ENCODE measurements at places on chromosomes 4 and X.
A peak's percentile ranks its signal among the peaks of the same experiment; 100 is the strongest.

GRCh38 chr4:77636902-77637301, 31.3 kb downstream of the CXCL13 start:
- peak; percentile 88 for DNase-seq

DNA sequence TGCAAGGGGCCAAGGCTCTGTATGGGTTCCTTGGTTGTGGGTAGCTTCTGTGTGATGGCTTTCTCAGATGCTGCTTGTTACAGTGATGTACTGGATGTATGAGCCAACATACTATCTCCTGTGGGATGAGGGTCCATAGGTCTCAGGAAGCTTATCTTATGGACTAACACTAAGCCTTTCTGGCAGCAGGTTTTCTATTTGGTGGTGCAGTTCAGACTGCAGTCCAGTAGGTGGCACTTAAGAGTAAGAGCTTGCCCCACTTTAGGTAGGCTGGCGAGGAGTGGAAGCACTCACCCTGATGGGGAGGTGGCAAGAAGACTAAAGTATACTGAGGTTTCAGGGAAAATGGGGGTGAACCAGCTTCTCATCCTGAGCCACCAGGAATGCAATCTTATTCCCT, 306.7 kb upstream of the MAOA start:
- no peak for DNase-seq

DNA sequence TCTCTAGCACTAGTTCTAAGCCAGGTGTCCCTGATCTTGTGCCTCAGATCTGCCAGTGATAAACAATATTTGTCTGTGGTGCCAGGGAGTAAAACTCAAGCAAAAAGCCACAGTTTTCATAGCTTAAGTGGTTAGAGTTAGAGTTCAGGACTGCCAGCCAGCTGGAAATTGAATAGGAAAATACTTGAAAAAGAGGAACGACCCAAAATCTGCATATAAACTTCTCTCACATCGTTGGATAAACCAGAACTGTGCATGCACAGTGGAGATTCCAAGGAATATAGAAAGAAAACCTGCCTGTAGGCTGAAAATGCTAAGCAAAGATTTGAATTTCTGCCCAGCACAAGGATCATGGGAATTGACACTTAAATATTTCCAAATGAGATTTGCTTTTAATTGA, 35.0 kb upstream of the GNPDA2 start:
- DNase-seq: no peak

DNA sequence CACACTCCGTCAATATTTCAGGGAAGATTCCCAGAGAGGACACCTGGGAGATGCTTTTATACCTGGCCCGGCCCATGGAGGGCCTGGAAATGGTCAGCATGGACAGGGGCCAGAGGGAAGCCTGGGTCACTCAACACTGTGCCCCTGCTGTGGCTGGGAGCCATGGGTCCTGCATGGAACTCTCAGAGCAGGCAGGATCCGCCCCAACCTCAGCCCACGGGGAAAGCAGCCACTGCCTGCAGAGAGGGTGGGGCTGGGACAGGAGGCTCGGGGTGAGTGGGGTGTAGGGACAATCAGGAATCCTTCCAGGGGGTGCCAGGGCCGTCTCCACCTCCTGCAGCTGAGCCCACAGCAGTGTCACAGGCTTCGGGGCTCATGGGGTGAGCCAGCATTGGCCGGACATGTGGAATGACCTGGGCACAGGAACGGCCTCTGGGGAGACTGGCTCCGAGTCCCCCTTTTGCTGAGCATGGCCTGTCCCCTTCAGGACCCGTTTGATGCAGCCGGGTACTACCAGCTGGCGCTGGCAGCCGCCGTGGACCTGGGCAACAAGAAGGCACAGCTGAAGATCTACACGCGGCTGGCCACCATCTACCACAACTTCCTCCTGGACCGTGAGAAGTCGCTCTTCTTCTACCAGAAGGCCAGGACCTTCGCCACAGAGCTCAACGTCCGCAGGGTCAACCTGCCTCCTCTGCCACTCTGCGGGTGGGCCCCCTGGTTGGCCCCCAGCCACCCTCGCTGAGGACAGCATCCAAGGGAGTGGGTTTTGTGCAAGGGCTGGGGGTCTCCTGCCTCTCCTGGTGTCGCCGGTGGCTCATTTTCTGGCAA, 29.1 kb upstream of the HTRA3 start:
- DNase-seq: no peak

GRCh38 chr4:184883024-184883423, 57.3 kb upstream of the ACSL1 start:
- no peak for DNase-seq

- no peak for DNase-seq
Observed at GRCh38 chrX:21373637-21374162, 518 bp upstream of the CNKSR2 start.

- DNase-seq: no peak
Observed at GRCh38 chr4:13541720-13542576, 2.4 kb downstream of the NKX3-2 start.

- DNase-seq: no peak
Observed at GRCh38 chr4:28600958-28601357, 1740.3 kb downstream of the STIM2 start.

GRCh38 chr4:140151699-140152012, 2.3 kb downstream of the MAML3 start:
- peak; percentile 65 for DNase-seq

DNA sequence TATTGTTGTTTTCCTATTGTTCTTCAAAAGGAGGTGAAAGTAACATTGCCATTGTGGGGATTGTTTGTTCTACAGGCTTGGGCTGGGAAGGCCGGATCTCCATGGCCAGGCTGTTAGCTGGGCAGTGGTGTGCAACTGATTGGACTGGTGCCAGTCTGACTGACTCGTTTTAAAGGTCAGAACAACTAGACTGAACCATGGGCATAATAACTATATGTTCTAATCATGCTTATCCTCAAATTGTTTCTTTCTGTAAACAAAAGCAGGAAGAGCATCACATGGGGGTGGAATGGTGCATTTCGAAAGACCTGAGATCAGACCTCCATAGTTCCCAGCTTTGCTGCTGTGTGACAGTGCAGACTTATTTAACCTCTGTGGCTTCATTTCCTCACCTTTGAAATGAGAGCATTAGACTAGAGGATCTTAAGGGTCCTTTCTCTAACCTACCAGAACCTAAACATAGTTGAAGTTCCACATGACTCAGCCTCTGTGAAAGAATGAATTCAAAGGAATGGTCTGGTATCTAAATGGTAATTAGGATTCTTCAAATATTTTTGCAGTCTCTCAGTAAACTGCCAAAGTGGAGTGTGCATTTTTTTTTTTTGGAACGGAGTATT, 66.7 kb upstream of the PGRMC2 start:
- peak; percentile 29 for DNase-seq

- DNase-seq: no peak
Observed at GRCh38 chr4:61212788-61213187, 12.7 kb downstream of the ADGRL3 start.

DNA sequence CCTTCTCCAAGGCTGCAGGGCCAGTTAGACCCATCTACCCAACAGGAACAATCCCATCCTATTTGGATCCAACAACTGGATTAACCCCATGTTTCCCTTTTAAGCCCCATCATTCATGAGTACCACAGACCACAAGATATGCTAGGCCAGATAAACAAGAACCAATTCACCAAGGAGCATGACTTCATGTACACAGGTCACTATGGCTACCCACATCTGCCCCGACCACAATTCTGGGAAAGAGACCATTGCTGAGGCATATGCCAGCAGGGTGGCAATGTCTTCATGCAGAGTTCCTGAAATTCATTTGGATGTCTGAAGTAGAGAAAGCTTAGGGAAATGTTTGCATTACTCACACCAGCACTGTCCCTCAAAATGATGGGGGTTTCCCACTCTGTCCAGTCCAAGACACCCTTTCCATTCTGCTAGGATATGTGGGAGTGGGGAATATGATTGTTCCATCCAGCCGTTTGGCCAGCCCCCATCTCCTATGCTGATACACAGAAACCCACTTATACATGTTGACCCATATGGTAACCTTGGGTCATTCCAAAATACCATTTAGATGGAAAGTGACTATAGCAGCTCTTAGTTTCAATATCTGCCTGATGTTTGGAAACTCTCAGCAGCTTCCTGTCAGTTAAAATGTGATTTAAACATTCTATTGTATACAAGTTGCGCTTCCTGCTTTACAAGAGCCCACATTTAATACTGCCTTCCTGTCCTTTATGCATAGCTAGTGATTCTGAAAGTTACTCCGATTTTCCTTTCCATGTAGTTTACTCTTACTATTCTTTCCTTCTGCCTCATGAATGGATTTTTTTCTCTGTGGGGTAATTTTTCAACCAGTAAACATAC, 129.0 kb downstream of the AMMECR1 start:
- DNase-seq: no peak

DNA sequence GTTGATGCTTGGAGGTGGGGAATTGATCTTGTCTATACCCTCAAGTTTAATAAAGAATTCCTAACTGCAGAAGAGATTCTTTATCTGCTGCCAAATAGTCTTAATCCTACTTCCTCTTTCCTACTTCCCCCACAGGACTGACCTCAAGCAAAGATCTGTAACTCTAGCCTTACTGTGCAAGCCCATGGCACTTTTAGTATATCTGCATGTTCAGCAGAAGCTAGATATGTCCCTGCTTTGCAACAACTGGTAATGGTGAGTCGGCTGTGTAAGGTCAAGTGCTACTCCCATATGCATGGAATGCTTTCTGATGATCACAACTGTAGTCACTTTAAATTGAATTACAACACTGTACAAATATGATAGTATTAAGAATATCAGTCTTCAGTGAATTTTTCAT, 26.3 kb upstream of the PDS5A start:
- no peak for DNase-seq

DNA sequence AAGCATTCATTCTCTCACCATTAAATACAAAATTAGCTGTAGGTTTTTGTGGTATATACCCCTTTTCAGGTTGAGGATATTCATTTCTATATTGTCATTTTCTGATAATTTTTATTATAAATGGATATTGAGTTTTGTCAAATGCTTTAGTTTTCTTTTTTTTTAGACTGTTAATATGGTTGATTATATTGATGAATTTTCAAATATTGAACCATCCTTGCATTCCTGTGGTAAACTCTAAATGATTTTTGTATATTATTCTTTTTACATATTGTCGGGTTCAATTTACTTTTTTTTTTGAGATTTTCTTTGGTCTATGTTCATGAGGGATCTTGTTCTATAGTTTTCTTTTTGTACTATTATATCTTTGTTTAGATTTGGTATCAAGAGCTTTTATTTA, 165.1 kb downstream of the GPAT3 start:
- no peak for DNase-seq

- no peak for DNase-seq
Observed at GRCh38 chr4:111221371-111221770, 598.5 kb upstream of the PITX2 start.

- DNase-seq: no peak
Observed at GRCh38 chr4:155964016-155964891, 10.6 kb upstream of the CTSO start.

DNA sequence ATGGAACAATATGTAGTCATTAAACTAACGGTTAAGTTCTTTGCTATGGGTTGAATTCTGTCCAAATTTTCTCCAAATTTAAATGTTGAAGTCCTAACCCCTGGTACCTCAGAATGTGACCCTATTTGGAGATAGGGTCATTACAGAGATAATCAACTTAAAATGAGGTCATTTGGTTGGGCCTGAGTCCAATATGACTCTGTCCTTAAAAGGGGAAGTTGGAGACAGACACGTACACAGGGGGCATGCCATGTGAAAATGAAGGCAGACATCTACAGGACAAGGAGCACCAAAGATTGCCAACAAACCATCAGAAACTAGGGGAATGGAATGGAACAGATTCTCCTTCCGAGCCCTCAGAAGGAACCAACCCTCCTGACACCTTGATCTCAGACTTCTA, 492.0 kb upstream of the FTHL17 start:
- DNase-seq: no peak

GRCh38 chr4:4913628-4914027, 54.2 kb downstream of the MSX1 start:
- DNase-seq: no peak

GRCh38 chr4:7347981-7348380, 86.7 kb downstream of the PSAPL1 start:
- DNase-seq: no peak

DNA sequence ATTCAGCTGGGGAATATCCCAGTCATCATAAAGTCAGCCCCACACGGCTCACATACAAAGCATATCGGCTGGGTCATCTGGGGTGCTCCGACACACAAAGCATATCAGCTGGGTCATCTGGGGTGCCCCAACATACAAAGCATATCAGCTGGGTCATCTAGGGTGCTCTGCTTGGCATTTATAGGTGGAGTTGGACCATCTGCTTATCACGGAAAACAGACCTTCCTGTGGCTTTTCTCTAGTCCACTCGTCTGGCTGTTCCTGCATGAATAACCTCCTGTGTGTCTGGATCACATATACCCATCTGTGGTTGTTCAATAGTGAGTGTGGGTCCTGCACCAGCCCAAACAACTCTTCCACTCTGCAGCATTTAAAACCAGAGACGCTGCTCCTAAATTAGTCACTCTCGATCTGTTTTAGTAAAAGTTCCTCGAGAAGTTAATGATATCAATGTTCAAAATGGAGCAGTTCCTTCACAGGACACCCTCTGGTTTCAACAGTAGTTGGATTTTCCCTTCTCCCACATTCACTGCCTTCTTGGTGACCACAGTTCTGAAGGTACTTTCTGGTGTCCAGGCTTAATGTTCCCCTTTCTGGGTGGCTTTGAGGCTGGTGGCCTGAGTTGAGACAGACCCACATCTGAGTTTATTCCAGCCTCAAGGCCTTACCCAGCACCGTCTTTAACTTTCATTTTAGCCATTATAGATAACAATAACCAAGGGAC, 70.0 kb upstream of the FRG1 start:
- no peak for DNase-seq

DNA sequence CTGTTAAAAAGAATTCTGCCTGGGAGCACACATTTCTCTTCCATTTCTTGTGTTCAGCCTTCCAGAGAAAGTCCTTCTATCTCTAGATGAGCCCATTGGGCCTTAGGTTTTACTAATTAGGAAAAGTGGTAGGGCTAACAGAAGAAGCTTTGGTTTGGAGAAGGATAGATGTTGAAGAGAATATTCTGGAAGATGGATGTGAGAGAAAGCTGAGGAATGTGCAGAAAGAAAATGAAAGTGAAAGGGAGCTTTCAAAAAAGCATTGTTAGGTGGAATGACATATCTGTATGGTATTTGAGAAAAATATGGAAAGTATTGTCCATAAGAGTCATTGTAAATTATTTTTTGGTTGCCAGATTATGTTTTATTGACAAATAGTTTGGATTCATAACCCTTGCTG, 474.8 kb upstream of the SLIT2 start:
- no peak for DNase-seq

- DNase-seq: no peak
Observed at GRCh38 chrX:10104958-10105658, 51.7 kb upstream of the CLCN4 start.
